Esophagus squamous epithelium (tissue), 5 donors: ENCODE measurements at places on chromosomes 7 and 10.

DNA sequence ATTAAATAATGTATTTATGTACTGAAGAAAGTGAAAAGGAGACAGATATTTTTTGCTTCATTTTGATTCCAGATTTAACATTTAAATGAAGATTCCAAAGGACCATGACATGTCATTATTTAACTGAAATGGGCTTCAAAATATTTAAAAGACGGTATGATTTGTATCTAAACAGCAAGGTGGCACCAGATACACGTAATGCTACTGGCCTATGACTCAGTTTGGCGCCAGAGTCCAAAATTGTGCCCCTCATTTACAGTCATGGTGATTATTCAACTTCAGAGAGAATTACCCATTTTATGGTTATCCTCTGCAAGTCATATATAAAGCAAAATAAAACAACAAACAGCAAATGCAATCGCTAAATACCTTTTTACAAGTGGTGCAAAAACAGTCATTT, 94.5 kb downstream of the ETV1 start:
- DNase-seq: no peak

DNA sequence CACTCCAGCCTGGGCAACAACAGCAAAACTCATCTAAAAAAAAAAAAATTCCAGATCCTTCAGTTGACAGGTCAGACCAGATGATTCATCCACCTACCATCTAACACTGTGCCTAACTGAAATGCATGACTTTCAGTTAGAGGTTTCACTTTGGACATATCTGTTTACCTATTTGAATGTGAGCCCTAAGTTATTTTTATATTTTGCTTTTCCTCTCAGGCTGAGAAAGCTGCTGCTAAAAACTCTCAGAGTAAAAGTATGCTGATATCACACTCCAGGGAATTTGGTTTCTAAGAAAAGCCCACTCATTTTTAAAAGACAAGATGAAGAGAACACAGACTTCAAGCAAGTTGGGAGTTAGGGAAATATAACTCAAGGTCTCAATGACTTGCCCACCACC, 126.0 kb downstream of the SGMS1 start:
- DNase-seq: no peak

DNA sequence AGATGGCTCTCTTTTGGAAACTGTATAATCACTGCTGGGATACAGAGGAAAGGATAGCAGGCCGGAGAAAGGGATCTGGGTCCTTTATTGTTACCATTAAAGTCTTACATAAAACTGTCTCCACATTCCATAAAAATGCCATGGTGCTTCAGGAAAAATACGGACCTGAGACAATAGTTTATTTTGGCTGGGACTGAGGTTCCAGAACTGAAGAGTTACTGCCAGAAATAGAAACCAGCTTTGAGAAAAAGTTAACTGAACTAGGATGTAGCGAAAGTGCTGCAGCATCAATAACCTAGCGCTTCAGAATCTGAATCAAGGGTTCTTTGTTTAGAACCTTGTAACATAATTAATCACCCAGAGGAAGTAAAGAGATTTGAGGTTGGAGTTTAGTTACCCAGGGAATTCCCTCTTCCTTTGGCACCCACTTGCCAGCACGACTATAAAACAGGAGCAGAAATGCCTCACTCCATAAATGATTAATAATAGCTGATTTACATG, 38.0 kb downstream of the MEOX2 start:
- DNase-seq: no peak

DNA sequence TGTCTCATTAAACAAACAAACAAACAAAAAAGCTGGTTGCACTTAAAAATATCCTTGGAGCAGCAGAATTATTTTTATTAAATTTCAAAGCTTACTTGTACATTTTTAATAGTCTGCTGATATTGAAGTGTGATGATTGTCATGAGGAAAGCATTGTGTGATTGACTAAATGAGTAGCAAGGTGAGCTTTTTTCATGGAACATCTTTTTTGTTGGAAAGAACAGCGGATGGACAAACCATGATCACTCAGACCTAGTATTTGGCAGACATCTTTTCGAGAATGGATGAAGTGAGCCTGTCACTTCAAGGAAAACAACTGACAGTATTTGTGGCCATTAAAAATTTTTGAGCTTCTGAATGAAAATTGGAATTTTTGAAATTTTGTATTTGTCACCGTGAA, 5.7 kb upstream of the CALML3 start:
- DNase-seq: no peak

GRCh38 chr10:77602913-77603533, 34.6 kb downstream of the KCNMA1 start:
- no peak for DNase-seq

DNA sequence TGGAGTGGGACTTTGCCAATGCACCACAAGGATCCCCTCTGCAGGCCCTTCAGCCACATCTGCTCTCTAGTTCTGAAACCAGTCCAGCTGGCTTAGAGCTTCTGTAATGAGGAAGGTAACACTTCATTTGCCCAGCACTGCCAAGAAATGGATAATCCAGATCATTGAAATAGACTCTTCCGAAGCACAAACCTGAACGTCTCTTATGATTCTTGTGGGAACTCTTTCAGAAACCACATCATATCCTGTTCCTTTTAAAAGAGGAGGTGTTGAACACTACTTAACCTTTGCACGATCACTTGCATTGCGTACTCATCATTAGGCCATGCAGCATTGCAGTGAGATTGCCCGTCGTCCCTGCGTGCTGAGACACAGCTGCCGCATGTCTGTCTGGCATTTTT, 25.8 kb upstream of the PLPP4 start:
- no peak for DNase-seq

DNA sequence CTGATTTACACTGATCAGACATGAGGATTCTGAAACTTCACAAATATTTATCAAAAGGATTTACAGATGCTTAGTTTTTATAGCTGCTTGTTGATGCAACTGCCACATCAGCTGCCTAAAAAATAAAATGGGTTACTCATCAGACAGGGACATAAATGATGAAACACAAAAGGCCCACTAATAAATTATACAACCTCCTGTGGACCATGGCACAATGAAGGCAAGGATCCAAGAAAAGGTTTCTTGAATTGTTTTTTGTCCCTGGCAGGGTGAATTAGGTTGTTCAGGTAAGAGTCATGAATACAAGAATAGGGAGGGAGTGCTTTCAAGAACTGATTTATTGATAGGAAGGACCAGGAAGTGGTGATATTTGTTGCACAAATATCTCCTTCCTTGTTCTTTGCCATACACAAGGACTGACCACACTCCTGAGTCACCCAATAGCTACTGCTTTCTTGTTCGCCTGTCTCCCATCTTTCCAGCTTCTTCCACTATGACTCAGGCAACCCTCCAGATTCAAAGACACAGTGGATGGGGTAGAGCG, 234.5 kb downstream of the AHR start:
- no peak for DNase-seq

- no peak for DNase-seq
Observed at GRCh38 chr7:90889210-90889609, 293.1 kb downstream of the CDK14 start.

DNA sequence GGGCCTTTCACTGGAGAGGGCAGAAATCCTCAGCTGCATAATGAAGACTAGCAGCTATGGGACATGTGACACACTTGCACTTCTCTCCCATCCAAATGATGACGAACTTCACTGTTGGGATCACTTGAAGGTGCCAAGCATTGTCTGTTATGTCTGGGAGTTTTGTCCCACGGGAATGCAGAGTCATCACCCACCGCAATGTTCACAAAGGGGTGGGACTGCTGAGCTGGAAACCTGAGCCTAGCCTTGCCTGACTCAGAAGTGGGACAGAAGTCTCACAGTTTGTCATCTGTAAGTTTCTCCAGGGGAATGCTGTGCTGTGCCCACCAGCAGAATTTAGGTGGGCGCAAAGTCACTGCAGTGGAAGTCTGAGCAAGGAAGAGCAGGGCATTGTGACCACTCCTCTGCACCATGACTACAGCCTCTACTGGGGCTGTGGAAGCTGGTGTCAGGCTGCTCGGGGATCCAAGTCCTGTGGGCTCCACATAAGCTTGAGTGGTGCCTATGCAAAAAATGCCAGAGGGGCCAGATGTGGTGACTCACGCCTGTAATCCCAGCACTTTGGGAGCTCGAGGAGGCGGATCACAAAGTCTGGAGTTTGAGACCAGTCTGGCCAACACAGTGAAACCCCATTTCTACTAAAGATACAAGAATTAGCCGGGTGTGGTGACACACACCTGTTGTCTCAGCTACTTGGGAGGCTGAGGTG, 472.0 kb upstream of the CNTNAP2 start:
- DNase-seq: no peak

DNA sequence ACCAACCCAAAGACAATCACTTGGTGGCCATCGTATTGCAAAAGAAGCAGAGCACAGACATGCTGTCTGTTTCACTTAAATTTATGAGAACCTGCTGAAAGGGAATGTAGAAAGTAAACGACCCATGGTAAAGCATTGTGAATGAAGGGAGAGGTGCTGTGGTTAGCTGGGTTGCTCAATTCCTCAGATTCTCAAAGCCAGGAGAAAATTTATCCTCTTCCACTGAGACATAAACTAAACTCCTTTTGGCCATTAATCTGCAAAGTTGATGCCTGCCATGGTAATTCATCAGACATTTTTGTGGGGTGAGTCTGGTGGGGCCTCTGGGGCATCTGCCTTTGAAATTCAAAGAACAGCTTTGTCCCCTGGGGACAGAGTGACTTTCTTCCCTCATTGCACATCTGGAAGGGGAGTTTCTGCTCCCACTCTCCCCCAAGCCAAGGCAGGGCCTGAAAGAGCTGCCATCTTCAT, 951.0 kb downstream of the LRMDA start:
- no peak for DNase-seq

DNA sequence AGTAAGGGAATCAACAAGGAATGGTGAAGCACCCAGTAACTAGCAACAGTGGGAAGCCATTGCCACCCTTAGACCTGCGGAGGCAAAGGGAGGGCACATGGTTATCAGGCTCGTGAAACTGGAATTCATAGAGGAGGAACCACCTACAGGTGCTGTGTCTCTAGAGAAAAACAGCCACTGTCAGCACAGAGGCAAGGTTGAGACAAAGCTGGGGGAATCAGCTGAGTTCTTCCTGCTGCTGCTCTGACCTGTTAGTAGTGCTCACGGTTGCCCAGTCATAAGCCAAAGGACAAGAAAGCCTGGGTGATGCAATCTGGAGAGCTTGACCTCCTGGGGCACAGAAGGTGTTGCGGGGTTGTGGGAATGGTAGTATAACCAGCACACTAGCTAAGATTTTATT, 110.1 kb downstream of the TPST1 start:
- no peak for DNase-seq

DNA sequence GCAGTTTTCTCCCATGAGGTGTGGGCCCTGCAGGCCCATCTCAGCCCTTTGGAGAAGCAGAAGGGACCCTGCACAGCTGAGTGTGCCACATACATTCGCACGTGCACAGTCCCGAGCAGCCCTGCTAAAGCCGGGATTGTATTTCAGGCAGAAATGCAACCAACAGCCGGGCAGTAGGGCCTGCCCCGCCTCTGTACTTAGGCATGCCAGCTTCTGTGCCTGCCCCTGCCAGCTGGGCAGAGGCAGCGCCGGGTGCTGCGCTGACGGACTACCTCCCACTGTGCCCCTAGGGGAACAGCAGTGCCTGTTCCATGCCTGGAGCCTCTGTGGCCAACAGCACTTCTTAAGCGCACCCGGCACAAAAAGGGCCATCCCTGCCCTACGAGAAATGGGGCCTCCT, 170.3 kb downstream of the NEURL1 start:
- DNase-seq: no peak

- DNase-seq: no peak
Observed at GRCh38 chr7:129690701-129691100, 79.2 kb downstream of the NRF1 start.

DNA sequence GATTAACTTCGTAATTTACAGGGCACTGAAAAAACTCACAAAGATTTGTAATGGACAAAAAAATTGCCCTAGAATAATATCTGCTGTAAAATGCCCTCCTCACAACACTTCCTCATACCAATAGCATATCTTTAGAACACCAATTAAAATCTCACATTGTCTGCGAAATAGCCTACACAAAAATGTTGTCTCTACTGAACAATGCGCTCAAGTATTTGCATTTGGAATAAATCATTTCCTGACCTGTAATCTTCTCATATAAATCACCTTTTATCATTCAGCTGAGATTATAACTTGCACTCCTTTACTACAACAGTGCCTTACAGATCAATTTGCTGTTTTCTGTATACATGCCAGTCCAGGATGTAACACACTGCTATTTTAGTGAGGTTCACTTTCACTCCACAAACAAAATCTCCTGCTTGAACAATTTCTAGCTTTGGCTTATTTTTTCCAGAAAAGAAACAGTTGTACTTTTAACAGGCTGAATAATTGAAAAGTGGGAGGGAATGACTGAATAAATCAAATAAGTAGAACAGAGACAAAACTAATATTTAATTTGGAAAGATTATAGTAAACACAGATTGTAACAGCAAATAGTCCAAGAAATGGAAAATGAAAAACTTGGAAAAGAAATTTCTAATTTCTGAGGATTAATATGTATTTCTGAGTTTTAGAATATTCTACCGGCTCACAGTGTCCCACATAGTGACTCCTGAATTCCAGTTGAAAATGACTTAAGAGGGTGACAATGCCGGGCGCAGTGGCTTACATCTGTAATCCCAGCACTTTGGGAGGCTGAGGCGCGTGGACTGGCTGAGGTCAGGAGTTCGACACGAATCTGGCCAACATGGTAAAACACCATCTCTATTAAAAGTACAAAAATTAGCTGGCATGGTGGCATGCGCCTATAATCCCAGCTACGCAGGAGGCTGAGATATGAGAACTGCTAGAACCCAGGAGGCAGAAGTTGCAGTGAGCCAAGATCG, 30.6 kb downstream of the JMJD1C start:
- no peak for DNase-seq

- DNase-seq: no peak
Observed at GRCh38 chr10:8835453-8836167, 781.1 kb downstream of the GATA3 start.

GRCh38 chr10:130737186-130737585, 574.3 kb downstream of the TCERG1L start:
- no peak for DNase-seq

DNA sequence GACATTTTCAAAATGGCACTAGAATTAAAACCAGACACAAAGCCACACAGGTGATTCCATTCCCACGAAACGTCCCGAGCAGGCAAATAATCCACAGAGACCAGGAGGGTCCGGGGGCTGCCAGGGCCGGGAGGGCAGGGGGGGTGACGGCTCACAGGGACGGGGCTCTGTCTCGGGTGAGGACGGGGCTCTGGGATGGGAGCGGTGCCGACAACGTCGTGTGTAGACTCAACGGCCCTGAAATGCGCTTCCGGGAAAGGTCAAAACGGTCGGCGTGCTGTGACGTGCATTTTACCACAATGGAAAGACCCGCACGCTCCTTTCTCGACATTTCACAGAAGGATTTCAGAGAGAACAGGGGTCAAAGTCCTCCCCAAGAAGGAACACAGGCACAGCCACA, 63.3 kb upstream of the PDGFA start:
- no peak for DNase-seq
